CD14-positive monocyte (primary cell): ENCODE measurements at places on chromosomes 16 and 17.

DNA sequence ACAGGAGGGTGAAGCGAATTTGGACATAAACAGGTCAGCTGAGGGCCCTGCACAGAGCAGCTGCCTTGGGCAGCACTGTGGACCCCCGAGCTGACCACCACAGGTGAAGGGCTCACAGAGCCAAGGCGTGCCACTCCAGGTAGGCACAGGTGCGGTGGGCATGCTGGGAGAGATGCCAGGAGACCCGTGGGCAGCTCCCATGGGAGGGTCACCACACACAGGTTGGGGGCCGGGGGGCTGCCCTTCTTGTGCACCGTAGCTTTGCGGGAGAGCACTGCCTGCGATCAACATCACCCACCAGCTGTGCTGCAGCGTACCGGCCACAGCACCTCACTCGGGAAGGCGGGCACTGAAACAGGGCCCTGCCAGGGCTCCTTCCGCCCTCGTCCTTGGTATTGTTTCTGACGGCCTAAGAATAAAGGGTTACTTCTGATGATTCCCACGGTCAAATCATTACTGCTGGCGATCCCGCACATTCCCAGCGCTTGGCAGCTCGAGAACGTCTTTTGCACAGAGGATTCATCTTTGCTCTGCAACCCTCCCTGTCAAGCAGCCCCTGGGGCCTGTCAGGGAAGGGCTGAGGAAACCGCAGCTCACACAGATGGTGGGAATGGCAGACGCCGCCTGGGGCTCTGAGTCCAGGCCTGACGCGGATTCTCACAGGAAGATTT lies 181.7 kb downstream of the BANP start:
- no peak for DNase-seq

DNA sequence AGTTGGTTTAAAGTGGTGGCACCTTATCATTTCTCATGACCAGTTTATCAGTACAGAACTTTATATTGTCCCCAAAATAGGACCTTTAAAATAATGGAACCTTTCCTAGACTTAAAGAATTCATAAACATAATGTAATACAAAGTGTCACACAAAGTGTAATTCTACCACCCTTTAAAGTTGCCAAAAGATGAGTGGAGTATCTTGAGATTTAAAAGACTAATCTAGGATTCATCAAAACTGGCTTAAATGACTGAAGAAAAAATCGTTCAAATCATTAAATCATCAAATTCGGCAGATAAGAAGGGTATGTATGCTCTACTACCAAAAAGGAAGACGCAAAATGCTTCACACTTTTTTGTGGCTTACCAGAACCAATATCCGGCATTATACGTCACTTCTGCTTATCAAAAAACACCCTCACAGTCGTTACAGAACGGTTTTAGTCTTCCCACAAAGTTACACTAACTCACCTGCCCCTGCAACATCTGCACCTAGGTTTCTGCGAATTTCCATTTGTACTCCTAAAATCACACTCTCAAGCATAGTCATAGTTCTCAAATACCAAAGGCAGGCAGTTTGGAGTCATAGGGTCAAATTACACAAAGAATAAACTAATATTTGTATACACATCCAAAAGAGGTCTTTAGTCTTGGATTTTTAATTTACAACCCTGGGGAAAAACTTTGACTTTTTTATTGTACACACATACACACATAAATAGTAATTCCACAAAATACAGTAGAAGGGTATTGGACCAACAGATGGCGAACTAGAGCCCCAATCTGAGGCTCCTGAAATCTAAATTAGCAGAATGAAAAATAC lies 1.4 kb upstream of the KANSL1 start:
- peak; percentile 75 for DNase-seq

GRCh38 chr17:80504686-80505413 lies 28.4 kb upstream of the NPTX1 start:
- no peak for DNase-seq

- DNase-seq = no peak
These were observed 79.3 kb upstream of the HSBP1 start for GRCh38 chr16:83728492-83728891.

- no peak for DNase-seq
These were observed 22.4 kb downstream of the SREBF1 start for GRCh38 chr17:17814162-17815061.

DNA sequence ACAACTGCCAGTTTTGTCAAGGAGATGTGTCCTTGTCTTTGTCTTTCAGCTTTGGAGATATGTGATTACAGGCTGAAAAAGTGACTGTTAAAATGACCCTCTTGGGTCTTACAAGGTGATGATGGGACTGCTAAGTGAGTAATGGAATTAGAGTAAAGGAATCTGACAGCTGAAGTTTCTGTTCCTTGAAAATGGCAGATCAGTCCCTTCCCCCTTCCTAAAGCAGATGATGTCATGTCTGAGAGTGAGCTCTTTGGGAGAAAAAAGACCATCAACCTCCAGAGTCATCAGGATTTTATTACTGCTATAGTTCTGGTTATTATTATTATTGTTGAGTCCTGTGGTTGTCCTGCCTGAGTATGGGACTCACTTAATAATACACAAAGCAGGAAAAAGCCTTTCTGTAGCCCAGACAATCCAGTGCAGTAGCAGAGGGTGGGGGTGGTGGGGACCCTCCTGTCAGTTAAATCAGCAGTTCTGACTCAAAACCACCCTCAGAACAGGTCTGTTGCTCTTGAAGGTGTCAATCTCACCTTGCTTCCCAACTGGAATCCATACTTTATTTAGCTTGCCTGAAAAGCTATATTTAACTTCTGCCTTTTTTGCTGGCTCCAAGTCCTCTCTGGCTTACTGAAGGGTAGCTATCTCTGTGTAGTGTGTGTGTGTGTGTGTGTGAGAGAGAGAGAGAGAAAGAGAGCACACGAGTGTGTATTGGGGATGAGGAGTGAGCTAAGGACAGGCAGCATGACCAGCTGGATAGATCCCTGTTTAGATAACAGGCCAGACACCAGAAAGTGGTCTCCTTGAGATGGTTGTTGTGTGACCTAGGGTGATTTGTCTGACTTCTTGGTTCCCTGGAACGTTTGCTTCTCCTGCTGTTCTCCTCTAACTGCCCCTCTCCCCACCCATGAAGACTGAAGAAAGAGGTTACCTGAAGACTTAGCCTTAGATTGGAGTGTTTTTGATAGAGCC lies 4.9 kb downstream of the HROB start:
- peak; percentile 45 for DNase-seq

GRCh38 chr17:75475851-75476250 lies 19.4 kb downstream of the TMEM94 start:
- DNase-seq = no peak

GRCh38 chr17:83146347-83146746 lies 66.9 kb downstream of the METRNL start:
- peak; percentile 33 for DNase-seq

GRCh38 chr16:88790312-88791211 lies 5.5 kb upstream of the PIEZO1 start:
- DNase-seq = peak; percentile 69

- DNase-seq = peak; percentile 67
These were observed 11.1 kb downstream of the LDHD start for GRCh38 chr16:75105306-75106061.

- DNase-seq = no peak
These were observed 14.7 kb downstream of the AIPL1 start for GRCh38 chr17:6420173-6420641.

GRCh38 chr17:74211912-74212208 lies 1.5 kb upstream of the TTYH2 start:
- no peak for DNase-seq

GRCh38 chr17:64787921-64788271 lies 125.8 kb upstream of the SMURF2 start:
- DNase-seq = no peak

DNA sequence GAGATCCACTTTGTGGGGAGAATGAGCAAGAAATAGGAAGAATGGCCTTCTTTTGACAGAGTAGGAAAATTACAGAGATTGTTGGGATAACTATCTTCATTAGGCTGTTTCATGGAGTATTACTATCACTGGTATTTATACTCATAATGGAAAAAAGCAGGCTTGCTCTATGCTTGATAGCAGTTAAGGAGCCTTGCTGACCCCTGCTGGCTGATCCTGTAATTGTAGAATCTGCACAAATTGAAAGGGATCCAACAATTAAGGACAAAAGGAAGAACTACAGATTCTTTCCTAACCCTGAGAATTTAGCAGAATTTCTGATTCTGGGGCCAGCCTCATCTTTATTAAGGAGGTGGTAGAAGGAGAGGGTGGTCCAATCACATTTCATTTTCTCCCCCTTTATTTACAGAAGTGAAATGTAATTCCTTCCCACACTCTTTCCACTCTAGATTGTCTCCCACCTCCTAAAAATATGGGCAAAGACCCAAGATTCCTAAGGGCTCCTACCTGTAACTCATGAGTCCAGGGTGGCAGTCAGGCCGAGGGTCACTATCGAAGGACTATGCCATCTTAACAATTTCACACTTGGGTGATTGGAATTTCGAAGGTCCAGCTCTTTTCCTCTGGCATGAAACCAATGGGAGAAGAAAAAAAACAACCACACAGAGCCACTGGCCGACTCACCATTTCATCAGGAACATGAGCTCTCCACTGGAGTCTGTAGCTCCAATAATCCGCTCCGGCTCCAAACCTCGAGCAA lies 26.3 kb downstream of the NFE2L1 start:
- DNase-seq = peak; percentile 66

DNA sequence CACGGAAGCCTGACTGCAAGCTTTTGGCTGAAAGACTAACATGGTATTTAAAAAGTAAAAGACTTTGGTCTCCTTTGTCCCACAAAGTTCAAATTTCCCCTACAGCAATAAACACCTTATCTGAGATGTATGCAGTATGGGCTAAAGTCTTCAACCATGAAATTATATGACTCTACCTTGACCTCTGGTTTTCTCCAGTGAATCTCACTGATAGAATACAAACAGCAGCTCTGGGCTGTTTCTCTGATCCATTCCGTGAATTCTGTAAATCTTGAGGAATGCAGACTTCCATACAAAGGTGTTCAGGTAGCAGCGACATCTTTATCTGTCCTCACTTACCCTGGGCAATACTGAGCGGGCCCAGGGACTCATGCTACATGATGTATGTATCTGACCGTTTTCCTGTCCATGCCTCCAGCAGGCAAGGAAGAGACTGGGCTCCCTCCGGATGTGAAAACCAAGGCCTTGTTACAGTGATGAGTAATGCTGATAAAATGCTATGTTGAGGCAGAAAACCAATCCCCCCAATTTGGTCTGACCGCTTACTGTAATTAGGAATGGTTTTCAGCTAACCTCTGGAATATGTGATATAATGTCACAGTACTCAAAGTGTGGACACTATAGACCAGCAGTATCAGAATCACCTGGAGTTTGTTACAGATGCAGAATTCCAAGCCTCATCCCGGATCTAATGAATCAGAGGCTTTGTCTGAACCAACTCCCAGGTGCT lies 589.8 kb downstream of the HS3ST4 start:
- no peak for DNase-seq

- no peak for DNase-seq
These were observed 223.4 kb downstream of the KATNIP start for GRCh38 chr16:27773344-27773743.

- DNase-seq = no peak
These were observed 1.4 kb downstream of the CBFB start for GRCh38 chr16:67030221-67030962.

GRCh38 chr16:67959536-67960329 lies 8.7 kb downstream of the SLC12A4 start:
- DNase-seq = no peak

- DNase-seq = peak; percentile 22
These were observed 76.2 kb upstream of the KSR1 start for GRCh38 chr17:27379888-27380533.

GRCh38 chr16:1918351-1919326 lies at the start of gene HS3ST6:
TSS of gene HS3ST6 (minus strand) at chr16:1918415. CDS start at chr16:1918323, 92 bp downstream.
- DNase-seq = no peak

- DNase-seq = no peak
These were observed 15.1 kb downstream of the ANKFY1 start for GRCh38 chr17:4248504-4249277.

- peak; percentile 48 for DNase-seq
These were observed 3.3 kb upstream of the N4BP1 start for GRCh38 chr16:48613061-48613957.

GRCh38 chr16:14489460-14489859 lies 140.6 kb downstream of the PARN start:
- no peak for DNase-seq

DNA sequence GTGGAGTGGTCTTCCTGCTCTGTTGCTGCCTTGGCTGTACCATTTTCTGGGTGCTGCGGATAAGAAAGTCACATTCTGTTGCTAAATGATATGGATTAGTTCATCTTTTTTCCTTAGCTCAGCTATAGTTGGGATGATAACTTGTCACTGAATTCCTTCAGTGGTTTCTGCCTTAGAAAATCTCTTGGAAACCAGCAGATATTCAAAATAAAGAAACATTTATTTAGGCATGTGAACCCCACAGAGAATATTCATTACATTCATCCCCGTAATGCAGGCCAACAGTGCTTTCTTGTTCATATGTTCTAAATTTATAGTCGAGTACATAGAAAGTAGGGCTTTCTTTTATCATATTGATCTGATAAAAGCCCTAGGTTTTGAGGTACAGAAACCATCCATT lies 151.3 kb downstream of the CYB561 start:
- no peak for DNase-seq

DNA sequence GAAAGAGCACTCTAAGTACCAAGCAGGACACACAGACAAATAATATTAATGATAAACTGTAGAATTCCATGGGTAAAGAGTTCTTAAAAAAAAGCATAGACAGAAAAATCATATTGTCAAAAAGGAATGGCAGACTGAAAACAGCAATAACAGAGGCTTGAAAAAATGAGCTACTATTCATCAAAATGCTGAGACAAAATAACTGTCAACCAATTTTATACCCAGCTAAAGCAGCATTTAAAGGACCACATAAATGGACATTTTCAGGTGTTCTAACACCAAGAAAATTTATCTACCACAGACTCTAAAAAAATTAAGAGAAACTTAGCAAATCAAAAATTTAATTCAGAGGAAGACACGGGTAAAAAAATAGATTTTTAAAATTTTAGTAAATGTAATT lies 119.1 kb downstream of the DYNLRB2 start:
- no peak for DNase-seq

GRCh38 chr17:75105126-75106080 lies 4.4 kb upstream of the ARMC7 start:
- no peak for DNase-seq

DNA sequence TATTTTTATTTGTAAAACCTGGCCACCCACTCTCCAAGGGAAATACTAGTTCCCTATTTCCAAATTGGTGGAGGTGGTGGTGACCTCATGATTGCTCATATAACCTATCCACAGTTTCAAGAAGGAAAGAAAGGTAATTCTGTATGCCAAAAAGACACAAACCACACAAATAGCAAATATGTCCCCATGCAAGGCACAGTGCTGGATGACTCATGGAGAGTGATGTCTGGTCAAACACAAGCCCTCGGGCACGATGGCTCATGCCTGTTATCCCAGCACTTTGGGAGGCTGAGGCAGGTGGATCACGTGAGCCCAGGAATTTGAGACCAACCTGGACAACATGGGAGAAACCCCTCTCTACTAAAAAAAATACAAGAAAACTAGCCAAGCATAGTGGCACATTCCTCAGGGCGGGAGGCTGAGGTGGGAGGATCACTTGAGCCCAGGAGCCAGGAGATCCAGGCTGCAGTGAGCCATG lies 64.2 kb downstream of the GNA13 start:
- DNase-seq = peak; percentile 27
